Memory B cell (primary cell): ENCODE measurements at places on chromosomes 12 and 14.

DNA sequence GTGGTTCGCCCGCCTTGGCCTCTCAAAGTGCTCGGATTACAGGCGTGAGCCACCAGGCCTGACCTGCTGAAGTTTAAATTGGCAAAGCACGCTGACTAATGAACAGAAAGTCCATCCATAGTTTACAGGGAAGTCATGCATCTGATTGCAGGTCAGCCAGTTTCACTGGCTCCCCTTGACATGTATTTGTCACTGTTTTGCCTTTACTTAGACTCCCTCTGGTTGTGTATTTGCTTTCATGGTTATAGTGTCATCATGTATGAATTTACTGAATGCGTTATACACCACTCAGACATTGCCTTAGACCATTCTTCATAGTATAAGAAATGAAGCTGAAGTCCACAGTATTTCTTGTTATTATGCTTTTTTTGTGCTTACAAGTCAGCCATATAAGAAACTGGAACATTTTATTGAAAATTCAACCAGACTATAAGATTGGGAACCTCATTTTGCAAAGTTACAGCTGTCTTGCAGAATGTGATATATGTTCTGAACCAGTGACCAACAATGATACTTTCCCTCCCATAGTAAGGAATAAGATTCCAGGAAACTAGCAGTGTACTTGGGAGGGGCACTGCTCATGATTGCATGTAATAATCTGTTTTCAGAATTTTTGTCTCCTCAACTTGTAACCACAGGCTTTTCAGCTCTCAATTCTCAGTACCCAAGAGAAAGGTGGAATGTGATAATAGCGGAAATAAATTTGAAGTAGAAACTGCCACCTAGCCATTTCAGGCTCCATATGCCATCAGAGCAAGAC lies 51.9 kb upstream of the ATF7IP start:
- no peak for DNase-seq

- DNase-seq, result no peak
Observed at GRCh38 chr14:22996768-22997654, 12.9 kb downstream of the C14orf93 start.

DNA sequence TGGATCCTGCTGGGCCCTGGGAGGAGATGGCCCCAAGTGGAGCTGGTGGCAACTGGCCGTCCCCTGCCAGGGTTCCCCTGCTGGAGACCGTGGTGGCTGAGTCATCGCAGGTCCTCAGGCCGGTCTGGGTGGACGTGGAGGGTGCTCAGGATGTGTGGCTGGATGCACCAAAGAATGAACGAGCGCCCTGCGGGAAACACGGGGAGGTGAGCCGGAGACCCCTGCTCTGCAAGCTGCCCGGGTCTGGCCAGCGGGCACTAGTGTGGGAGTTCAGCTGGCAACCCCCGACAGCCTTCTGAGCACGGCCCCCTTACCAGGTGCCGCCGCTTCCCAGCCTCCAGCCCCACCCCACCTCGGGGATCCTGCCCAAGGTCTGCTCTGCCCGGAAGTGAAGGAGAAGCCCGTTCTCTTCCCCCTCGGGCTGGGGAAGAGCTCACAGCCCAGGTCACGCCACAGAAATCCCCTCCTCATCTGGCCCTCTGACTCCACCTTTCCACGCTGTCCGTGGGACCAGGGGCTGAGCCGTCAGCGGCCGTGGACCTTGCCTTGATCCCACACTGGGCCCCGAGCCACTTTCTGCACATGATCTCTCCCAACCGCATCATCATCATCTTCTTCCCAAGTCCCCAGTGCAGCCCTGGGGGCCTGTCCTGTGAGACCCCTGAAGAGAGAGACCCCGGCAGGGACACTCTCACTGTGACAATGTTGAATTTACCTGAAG lies 165.5 kb downstream of the KIF26A start:
- DNase-seq, result no peak

GRCh38 chr12:90969851-90970250 lies 14.9 kb upstream of the CCER1 start:
- DNase-seq, result no peak

DNA sequence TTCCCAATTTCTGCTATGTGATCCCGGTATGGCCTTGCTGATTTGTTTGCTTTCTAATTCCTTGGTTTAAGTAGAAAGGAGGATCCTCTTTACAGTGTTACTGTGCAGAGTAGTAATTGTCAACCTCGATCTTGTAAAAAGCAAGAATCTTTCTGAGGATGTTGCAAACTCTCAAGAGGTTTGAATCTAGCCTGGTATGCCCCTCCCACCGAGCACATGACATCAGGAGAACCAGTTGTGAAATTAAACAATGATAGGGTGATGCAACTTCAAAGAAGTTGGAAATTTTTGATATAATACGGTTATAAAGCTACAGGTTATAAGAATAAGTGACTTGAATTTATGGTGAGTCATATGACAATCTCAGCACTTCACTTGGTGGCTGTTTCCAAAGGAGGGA lies 35.0 kb upstream of the FUT8 start:
- DNase-seq, result no peak
